Type B pancreatic cell (in vitro differentiated cells): ENCODE measurements at places on chromosomes 11 and 22.

DNA sequence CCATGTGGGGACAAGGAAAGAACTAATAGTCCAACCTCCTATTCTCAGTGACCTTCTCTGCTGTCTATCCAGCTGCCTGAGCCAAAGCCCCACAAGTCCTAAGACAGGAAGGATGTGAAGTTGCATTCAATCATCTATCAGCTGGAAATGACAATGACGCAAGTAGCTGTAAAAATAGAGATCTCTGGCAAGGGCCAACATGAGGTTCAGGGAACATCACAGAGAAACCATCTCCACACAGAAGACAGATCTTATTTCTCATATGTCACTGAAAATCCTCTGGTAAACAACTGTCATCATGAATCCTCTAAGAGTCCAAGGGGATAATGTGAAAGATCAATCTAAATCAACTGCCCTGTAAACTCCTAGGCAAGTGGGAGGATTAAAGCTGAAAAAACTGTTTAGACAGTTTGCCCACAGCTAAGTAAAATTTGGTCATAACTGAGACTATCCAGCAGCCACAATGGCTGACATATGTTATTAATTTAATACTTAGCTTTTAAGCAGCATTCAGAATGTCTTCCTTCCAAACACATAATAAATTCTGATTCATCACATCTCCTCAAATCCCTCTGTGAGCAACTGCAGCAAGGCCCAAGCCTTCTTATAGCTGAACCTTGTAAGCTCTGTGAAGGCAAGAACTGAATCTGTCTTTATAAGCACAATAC is 52.1 kb downstream of the ALG9 start:
- no peak for DNase-seq

DNA sequence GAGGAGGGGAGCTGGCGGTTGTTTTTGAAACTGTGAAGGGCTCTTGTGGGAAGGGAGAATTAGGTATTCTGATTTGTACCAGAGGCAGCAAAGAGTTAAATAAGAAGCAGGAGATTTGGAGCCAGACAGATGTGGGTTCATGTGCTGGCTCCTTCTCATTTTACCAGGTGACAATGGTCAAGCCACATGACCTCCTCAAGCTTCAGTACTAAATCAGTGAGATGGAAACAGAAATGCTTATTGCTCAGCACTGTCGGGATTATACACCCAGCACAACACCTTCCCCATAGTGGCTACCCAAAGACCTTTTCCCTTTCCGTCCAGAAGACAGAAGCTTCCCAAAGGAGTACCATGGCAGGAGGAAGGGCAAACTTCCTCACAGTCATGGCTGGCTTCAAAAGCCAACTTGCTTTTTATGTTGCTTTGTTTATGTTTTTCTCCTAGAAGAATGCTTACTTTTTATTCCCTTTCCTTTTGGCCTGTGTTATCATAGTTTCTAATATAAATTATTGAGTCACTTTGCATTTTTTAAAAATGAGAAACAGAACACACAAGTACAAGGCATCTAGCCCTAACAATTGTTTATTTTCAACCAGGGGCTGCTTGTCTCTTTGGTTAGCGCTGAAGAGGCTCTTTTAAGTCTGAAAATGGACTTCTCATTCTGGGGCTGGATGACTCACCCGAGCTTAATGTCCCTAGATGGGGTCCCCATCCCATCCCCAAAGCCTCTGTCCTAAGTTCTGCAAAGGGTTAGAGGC is 181.5 kb upstream of the ZBED5 start:
- no peak for DNase-seq

DNA sequence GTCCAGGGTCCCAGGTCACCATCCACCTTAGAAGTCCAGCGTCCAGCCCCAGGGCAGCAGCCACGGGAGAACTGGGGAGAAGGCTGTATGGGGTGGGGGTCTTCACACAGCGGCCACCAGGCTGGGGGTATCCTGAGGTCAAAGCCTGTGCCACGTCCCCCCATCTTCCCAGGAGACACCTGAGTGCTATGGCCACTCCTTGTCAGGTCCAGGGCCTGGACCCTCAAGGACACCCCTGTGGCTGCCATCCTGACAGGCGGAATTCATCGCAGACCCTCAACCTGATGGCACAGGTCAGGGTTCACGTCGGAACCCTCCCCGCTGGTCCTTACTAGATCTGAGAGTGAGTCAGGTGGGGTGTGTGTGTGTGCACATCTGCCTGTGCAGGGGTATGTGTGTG is 18.6 kb downstream of the BRSK2 start:
- no peak for DNase-seq

DNA sequence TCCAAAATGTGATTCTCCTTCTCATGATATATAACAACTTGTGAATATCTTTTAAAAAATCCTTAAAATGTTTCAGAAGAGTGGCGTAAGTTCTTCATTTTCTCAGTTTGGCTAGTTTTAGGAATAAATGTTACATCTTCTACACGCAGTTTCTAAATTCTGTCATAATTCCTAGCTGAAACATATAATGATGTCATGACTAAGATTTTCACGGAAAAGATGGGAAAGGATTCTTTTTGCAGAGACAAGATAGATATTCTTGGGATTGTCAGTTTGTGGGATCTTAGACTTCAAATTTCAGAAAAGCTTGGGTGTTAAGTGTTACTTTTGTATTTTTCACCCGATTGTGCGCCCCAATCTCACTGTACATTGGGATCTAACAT is 1.7 kb downstream of the EED start:
- no peak for DNase-seq

GRCh38 chr11:134800826-134801225 is 388.8 kb upstream of the B3GAT1 start:
- no peak for DNase-seq

DNA sequence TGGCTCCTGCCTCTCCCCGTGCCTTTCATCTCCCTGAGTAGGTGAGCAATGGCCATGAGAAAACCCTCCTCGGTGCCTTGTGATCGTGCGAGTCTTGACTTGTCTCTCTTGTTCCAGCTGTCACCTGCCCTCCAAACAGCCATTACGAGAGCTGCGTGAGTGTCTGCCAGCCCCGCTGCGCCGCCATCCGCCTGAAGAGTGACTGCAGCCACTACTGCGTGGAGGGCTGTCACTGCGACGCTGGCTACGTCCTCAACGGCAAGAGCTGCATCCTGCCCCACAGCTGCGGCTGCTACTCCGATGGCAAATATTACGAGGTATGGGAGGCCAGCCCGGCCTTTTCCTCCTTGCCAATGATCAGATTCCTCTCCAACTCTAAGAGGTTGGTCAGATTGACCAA is 51.7 kb downstream of the TECTA start:
- DNase-seq = no peak

GRCh38 chr11:84648471-84648870 is 978.7 kb downstream of the DLG2 start:
- no peak for DNase-seq

- no peak for DNase-seq
These were observed 20.3 kb downstream of the PPP2R1B start for GRCh38 chr11:111745719-111746504.

- DNase-seq = no peak
These were observed 6.0 kb upstream of the FGF3 start for GRCh38 chr11:69825037-69825834.

GRCh38 chr11:10397226-10397987 is 57.7 kb upstream of the AMPD3 start:
- DNase-seq = no peak
